Stimulated activated naive CD8-positive, alpha-beta T cell treated with anti-CD3 and anti-CD28 coated beads, Interleukin-15, amount 100 ng/mL, for 72 hours (primary cell): ENCODE measurements at places on chromosomes 12 and 14.

DNA sequence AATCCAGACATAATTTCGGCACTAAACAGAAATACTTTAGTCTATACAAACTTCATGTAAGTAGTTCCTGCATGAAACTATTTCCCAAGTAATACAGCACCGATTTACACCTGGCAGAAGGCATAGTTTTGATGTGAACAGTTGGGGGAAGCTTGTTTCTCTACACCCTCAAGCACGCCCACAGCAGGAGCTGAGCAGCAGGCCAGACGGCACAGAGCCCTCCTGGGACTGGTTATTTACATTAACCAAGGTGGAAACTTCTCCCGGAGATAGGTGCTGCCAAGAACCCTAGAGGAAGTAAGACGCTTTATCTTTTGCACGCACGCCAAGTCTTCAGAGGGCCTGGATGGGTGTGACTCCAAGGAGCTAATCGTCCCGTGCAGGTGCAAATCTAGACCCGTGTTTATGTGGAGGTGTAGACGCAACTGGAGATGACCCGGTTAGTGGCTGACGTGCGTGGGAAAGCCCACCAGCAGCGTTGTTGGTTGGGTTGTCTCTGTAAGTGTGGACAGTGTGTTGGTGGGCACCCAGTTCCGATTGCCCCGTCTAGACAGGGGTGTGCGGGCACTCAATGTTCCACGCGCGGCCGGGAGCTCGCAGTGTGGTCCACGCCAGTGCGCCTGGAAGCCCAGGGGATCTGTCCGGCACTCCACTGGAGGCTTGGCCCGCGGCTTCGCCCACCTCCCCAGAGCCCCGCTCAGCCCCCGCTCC lies 767 bp upstream of the TCP11L2 start:
- peak; percentile 65 for DNase-seq

GRCh38 chr12:50734409-50735263 lies 29.3 kb upstream of the ATF1 start:
- DNase-seq, result peak; percentile 26

DNA sequence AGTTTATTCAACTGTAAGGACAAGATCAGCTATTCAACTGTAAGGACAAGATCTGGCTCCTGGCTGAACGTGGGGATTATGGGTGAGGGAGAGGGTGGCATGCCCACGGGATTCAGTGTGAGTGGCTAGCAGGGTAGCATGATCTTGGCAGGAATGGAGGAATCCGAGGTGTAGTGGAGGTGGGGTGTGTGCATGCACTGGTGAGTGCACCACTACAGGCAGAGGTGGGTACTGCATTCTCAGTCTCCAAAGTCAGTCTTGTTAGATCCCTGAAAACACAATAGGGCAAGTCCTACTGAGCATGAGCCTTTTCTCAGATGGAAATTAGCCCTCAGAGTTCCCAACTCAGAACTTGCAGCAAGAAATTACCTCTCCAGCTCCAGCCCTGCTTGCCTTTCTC lies 32.2 kb upstream of the DCD start:
- no peak for DNase-seq

DNA sequence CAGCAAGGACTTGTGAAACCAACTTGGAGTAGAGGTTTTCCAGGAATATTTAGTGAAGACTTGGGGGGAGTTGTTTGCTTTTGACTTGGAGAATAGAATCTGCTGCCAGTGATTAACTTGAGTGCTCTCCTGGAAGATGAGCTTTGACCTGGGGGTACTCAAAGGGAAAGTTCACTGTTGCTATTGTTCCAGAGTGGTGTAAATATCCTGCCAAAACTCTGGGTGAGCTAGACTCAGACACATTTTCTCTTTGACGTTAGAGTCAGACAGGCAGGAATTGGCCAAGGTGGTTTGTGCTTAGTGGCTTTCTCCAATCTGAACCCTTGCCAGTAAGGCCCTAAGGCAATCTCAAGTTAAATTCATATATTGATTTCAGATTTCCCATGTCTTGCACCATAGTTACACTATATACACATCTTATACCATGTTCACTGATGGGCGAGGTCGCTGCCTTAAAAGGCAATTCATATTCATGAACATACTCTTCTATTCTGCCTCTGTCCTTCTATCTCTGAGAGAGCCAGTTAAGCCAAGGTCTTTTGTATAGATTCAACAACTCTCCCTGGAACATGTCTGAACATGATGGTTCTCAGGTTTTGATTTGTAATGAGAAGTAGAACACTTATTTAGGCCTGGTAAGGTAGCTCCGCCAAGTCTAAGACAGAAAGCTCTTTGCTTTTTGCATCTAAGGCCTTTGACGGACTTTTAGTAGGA lies 204.6 kb upstream of the SLC38A2 start:
- no peak for DNase-seq

- DNase-seq, result no peak
Measured at GRCh38 chr12:69633061-69633460, 22.4 kb upstream of the LRRC10 start.

GRCh38 chr14:101820283-101820798 lies 58.8 kb downstream of the PPP2R5C start:
- DNase-seq, result peak; percentile 53

GRCh38 chr12:67040861-67041137 lies 228.4 kb upstream of the CAND1 start:
- DNase-seq, result no peak

DNA sequence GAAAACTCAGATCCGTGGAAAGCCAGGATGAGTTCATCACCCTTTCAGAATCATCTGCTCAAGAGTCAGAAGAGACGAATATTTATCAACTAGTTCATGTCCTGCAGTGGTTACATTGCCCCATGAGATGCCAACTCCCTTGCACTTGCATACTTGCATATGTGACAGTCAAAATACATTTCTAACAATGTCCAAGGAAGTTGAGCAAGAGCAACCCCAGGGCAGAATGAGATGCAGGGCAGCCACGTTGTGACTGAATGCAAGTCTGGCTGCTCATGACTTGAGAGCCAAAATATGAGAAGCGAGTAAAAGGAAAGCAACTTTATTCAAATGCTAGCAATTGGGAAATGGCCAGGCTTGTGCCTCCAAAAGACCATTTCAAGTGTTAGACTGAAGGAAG lies 23.6 kb upstream of the UTP20 start:
- DNase-seq, result no peak

DNA sequence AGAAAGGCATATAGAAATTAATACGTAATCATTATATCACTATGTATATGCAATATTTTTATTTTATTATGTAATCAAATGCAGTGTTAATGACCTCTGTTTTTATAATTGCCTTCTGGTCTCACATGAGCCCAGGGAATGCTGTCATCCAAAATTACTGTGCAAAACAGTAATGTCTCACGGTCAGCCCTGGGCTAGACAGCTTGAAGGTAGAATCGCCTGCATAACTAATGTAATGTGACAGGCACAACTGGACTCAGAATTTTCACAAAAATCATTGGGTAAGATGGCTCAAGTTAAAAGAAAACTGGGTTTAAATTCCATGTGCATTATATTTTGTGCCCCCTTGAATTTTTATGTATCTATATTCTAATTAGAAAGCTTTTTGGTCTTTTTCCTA lies 293.3 kb downstream of the PPFIA2 start:
- DNase-seq, result no peak

- DNase-seq, result no peak
Measured at GRCh38 chr12:14654416-14654815, 42.0 kb downstream of the GUCY2C start.

DNA sequence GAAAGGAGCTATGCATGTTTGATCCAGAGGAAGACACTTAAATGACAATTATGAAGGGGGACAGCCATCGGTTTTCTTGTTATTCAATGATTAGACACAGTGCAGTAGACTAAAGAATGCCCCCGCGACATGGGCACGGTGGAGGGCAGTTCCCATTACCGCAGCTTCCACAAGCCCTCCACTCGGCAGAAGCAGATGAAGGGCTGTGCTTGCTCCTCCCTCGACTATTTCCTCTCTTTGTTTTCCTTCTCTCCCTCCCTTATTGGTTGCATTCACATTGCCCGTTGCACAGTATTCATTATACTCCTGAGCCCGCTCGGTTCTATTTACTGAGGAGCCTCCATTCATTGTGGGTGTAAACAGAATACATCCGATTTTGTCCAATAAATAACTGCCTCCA lies 138.8 kb upstream of the RASSF8 start:
- no peak for DNase-seq

- no peak for DNase-seq
Measured at GRCh38 chr14:51609251-51609954, 42.3 kb upstream of the FRMD6 start.

DNA sequence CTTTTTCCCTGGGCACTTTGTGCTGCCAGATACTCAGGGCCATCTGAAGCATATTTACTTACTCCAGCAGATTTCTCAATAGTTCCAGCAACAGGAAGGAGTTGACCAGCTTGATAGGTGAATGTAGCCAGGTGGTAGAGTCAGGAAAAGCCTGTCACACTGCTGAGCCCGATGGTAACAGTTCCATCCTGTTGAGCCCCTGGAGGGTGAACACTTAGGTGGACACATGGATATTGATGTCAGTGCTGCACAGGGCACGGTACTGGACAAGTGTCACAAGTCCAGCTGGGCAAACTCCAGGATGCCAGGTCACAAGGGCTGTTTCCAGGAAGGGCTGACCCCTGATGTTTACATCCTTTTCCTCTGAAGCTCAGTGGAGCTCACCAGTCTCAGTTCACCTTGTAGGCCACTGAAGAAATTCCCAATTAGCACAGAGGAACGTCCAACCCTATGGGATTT lies 2.3 kb upstream of the SMOC1 start:
- DNase-seq, result no peak

- peak; percentile 63 for DNase-seq
Measured at GRCh38 chr12:53078425-53079225, 565 bp downstream of the SPRYD3 start.

- no peak for DNase-seq
Measured at GRCh38 chr12:110042264-110042663, 6.1 kb downstream of the C12orf76 start.

- no peak for DNase-seq
Measured at GRCh38 chr14:22448035-22448904, 140.8 kb downstream of the DAD1 start.

DNA sequence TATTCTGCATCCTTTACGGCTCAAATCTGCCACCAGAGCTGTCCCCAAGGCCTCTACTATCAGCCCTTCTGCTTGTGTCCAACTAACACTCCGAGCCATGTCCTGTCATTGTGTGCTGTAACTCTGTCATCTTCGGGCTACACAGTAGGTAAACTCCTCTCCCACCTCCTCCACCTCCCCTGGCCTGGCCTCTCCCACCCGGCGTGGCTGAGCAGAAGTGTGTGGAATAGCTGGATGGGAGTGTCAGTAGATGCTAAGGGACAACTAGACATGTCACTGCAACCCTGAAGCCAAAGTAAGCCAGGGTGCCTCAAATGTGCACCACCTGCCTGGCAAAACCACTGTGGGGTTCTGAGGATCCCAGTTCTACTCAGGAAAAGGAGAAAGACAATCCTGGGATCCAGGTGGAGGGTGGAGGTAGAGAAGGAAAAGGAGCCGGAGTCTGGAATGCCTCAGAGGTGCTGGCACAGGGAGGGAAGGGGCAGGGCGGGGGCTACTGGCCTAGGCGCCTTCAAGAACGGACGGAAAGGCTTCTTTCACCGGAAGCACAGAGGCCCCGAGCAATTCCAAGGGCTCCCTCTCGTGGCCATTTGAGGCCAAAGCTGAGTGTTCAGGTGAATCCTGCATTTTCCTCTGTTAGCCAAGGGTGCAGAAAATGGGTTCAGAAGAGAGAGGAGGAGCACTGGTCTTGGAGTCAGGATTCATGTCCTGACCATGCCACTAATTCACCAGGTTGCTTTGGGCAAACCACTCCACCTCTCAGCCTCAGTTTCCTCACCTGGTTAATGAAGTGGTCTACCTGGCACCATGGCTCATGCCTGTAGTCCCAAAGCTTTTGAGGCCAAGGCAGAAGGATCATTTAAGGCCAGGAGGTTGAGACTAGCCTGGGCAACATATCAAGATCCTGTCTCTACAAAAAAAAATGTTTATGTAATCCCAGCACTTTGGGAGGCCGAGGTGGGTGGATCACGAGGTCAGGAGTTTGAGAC lies 20.5 kb upstream of the FAM181A start:
- peak; percentile 69 for DNase-seq

- no peak for DNase-seq
Measured at GRCh38 chr12:20489645-20490044, 121.3 kb downstream of the PDE3A start.

DNA sequence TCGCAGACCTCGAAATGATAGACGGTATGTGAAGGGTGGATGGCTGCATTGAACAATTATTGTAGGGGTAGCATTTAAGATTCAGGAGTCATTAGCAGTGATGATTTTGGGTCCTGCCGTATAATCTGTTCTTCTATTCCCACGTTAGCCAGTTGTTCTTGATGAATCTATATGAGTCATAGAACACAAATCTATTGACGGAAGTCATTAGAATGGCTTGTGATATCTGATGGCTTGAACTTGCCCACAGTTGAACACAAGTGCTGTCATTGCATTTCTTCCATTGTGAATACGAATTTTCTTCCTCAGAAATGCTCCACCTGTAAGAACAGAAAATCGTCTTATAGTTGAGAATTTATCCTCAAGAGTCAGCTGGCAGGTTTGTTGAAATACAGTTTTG lies 1.9 kb downstream of the SRSF5 start:
- no peak for DNase-seq

DNA sequence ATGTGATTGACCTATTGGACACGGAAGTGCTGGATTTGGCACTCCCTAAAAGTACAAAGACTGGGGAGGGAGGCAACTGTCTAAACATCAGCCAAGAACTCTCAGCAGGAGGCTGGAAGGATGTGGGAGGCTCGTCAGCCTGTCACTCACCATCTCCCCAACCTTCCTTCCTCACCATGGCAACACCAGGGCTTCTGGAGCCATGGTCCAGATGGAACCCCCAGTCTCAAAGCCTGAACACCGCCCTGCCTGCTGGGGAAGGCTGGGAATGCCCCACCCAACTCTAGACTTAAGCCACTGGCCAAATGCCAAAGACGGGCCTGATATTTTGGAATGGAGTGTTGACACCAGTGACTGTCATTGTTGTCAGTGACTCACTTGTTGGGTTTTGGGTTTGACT lies 55.3 kb downstream of the GALNT16 start:
- DNase-seq, result no peak

DNA sequence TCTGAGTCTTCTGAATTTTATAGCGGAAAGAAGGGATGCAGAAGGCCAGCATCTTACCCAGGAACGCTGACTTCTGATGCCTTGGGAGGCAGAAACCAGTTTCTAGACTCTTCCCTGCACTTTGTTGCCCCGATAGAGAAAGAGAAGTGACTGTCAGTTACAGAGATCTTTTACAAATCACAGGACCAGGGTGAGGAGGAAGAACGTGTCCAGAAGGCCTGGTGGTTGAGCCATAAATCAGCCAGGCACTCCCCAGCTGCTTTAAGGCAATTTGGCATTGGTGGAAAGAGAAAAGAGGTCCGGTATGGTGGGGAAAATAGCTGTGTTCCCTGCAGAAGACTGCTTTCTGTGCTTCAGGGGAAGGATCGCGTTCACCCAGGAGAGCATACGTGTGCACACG lies 88.7 kb upstream of the KCNA1 start:
- no peak for DNase-seq
